Activated CD4-positive, alpha-beta T cell treated with anti-CD3 and anti-CD28 coated beads, Interleukin-2, amount 10 ng/mL, durations not matched to agents 24 days and 14 days (primary cell): ENCODE measurements at places on chromosomes 12 and 14.
A peak's percentile ranks its signal among the peaks of the same experiment; 100 is the strongest.

DNA sequence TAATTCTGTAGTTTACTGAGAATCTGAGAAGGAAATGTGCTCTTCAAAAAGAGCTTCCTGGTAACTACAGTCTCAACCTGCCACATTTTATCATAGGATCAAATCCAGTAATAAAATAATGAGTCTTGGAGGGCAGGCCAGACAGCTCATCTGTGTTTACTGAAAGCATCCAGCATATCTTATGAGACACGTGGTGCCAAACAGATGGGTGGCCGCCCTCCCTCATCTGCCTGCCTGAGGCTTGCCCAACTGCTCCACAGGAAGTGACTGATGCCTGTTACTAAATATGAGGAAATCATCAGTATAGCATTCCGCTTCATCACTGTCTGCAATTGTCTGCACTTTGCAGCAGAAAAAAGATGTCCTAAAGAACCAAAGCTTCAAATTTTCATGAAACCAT lies 13.5 kb downstream of the DHRS7 start:
- peak; percentile 88 for DNase-seq

GRCh38 chr12:80261403-80261802 lies 162.1 kb downstream of the OTOGL start:
- no peak for DNase-seq

DNA sequence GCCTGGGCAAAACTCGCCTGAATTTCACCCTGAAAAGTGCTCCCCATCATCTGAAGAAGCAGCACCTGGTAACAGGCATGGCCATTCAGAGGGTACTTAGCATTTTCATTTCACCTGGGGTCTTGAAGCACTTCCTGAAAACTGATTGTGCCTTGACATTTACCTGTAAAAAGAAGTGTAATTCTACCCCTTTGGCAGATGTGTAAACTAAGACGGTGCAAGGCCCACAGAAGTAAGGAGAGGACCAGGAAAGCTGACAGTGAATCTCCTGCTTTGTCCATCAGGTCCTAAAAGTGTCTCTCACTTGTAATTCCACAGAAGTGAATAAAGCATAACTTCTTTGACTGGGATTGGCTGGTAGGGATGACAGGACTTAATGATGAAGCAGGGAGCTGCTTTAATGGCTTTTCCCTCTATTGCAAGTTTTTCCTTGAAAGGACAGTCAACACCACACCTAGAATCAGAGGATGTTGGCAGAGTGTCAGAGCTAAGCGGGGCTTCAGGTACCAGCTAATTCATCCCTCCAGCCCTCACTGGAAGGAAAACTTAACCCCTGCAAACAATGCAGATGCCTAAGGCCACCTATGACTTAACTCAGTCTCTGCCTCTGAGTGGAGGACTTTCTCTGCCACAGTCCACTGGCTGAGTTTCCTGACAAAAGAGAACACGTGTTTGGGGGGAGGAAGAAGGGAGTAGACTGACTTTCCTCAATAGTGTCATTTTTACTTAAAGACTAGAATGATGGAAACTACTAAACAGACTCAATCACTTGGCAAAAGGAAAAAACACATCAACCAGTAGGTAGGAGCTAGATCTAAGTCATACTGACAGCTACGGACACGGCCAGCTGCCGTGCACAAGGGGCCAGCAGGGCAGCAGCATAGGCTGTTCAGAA lies 74.7 kb downstream of the NUAK1 start:
- no peak for DNase-seq

- no peak for DNase-seq
Measured at GRCh38 chr12:126676434-126676833, 1590.5 kb upstream of the TMEM132C start.

DNA sequence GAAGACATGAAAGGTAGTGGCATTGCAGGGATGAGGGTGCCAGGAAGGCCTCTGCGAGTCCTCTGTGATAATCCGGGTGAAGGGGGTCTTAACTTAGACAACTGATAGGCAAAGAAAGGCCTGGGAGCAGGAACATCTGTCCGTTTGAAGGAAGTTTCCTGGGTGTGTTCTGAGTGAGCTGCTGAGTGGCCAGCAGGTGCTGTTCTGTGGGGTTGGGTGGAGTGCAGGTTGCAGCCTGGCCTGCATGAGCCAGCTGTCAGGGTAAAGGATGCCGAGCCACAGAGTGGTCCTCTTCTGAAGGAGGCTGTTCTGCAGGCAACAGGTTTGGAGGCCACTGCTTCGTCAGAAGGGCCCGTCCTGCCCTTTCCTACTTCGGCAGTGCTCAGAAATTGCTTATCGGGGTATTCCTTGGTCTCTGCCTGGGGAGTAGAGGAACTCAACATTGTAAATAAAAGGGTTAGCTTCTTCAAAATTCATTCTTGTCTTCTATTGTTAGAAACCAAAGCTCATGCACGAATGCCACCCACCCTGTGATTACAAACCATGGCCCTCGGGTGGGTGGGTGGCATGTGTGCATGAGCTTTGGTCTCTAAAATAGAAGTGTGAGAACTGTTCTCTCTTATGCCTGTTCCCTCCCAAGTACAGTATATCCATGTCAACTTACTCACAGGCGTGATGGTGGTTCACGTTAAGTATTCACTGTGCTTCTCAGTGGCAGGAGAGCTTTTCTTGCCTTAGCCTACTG lies 118.9 kb downstream of the CHST11 start:
- DNase-seq: no peak

DNA sequence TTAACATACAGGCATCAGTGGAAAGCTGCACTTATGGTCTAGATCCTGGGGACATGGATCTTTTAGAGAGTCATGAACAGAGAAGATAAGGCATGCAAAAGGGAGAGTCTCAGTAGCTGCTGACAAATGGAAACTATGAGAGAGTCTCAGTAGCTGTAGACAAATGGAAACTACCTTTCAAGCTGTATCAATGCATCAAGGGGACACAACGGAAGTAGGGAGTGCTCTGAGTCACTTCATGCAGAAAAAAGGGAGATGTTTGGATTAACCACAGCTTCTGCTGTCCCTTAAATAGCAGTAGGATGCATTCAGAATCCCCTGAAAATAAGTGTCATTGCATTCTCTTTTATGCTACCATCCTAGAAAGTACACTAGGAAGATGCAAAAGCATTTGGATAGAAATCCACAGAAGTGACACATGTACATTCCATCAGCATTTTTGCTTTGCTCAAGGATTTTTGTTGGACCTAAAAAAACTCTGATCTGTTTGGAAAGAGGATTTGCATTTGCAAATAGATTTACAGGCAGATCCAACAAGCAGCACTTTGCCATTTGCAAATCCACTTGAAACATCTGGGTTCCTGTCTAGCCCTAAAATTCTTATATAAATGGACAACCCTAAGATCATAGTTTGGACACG lies 227.5 kb upstream of the LMO3 start:
- no peak for DNase-seq

- DNase-seq: no peak
Measured at GRCh38 chr12:1587927-1588574, 6.3 kb downstream of the FBXL14 start.

DNA sequence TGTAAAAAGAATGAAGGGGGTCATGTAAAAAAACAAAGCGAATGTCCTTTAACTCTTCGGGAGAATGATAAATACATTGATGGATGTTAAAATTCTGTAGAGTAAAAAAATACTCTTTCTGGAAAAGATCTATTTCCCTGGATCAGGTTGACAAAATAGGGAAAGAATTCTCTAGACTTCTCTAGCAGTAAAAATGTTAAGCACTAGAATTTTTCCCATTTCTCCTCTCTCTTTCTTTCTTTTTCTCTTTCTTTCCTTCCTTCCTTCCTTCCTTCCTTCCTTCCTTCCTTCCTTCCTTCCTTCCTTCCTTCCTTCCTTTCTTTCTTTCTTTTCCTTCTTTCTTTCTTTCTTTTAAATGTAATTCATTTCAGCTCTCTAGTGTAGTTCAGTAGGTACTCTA lies 552.5 kb downstream of the LRFN5 start:
- no peak for DNase-seq

GRCh38 chr14:75559451-75560222 lies 18.8 kb upstream of the FLVCR2 start:
- peak; percentile 84 for DNase-seq

DNA sequence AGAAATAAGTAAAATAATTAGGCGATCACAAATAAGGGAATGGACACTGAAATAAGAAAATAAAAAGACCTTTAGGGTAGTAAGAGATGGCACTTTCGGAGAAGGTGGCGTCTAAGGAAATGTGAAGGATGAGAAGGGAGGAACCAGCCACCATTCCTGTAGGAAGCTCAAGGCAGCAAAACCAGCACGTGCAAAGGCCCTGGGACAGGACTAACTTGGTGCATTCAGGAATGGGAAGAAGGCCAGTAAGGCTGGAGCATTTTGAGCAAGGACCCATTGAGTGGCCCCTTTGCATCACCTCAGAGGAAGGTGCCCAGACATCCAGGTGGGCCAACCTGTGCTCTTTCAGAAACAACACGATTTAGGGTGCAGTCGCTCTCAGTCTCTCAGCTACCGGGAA lies 738 bp upstream of the VPS37B start:
- DNase-seq: no peak

DNA sequence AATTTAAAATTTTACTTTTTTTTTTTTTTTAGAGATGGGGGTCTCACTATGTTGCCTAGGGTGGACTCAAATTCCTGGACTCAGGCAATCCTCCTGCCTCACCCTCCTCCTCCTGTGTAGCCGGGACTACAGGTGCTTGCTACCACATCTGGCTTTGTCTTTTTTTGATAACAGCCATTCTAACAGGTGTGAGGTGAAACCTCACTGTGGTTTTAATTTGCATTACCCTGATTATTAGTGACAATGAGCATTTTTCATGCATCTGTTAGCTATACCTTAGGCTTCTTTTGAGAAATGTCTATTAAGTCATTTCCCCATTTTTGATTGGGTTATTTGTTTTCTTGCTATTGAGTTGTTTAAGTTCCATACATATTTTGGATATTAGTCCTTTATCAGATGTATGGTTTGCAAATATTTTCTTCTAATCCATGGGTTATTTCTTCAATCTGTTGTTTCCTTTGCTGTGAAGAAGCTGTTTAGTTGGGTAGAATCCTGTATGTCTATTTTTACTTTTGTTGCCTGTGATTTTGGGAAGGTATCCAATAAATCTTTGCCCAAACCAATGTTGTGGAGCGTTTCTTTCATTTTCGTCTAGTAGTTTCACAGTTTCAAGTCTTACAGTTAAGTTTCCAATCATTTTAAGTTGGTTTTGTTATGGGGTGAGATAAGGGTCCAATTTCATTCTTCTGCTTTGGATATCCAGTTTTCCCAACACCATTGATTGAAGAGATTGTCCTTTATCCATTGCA lies 86.1 kb downstream of the MYF5 start:
- DNase-seq: no peak

DNA sequence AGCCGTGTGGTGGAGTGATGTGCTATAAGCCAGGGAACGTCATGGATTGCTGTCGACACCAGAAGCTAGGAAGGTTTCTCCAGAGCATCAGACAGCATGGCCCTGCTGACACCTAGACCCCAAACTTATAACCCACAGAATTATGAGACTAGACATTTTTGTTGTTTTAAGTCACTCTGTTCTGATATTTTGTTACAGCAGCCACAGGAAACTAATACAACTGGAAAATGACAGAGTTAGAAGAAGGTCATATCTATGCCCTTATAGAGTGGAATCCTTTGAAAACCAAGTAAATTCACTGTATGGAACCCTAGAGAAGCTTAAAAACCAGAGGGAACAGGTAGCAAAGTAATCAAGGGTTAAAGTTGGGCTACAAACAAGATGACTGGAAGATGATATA lies 42.5 kb downstream of the SPTLC2 start:
- DNase-seq: no peak

DNA sequence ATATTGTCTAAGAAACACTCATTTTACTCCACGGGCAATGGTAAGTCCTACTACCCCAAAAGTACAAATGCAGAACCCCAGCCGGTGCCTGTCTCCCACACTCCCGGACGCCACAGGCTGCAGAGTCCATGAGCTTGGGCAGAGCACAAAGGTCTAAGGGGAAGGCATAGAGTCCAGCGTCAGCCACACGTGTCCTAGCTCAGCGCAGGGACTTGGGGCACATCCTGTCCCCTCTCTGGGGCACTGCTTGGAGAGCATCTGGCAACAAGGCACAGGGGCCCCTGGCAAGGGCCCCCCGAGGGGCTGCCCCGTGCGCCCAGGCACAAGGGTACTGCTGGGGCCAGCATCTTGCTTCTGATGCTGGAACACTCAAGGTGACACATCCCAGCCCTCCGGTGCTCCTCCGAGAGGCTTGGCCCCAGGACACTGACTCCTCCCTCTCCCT lies 58.4 kb downstream of the BCL11B start:
- no peak for DNase-seq

DNA sequence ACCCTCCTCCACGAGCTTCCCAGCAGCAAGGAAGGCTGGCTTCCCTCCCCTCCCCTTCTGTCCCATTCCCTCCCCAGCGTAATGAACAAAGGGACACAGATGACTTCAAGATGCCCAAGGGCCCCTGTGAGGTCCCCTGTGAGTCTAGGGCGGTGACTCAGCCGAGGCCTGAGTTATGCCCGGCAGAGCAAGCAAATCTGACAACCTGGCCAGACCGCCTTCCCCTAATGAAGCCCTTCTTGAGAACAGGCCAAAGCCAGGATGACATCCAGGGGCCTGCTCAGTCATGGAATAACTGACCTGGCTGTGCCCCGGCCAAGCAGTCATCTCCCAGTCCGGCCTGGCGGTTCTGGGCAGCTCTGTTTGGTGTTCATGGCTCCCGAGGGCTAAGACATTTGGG lies 89.2 kb downstream of the DICER1 start:
- no peak for DNase-seq

DNA sequence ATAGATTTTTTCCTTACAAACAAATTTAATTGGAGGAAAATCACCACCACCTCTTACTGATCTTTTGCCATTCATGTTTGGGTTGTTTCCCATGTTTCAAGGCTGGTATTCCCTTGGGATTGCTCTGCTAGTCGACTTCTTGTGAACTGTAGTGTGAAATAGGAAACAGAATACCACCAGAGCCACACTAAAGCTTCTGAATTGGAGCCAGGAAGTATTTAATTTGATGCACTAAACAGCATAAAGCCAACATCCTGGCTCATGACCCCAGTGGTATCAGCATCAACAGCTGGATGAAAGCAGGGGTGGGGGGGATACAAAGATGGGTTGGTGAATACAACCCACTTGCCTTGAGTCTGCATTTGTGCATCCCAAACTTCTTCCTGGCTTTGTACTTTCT lies 127.5 kb downstream of the TBC1D30 start:
- DNase-seq: no peak

DNA sequence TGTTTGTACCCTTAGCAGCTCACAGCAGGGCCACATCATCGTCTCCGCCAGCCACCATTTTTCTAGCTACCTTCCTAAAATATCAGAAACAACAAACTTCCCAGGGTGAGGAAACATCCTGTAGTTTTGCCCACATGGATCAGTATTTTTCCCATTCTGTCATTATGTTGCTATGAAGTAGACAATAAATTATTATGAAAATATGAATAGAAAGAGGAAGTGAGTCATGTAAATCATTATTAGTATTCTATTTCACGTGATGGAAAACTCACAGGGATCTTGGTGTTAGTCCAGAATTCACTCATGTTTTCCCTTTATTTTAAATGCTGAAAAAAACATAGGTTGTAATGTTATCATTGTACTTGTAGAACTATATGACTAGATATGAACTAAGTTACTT lies 319.4 kb downstream of the SYT1 start:
- DNase-seq: no peak
